ENCODE measurements at places on chromosomes 1 and 21. TPM values are rescaled to one million over a fixed set of nuclear protein-coding genes. Genes with fewer than 3 reads are reported as not detected.

DNA sequence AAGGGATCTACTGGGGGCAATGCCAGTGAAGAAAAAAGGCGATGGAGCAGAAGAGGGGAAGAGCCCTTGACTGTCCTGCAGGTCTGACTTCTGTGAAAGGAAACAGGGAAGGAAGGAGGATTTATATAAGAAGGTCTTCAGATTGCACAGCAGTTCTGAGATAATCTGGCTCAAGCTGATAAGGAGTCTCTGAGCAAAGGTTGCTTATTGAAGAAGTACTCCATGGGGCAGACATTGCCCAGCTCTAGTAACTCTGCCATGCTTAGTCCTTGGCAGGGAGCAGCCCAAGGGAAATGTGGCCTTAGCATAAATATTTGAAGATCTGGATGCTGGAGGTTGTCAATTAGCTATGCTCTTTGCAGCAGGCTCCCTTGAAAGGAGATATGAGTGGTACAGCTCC, 15.9 kb upstream of the TTF2 start:
- no peak for DNase-seq

Gene SH3BP5L
- 36.5 TPM for total RNA-seq

- no peak for DNase-seq
Measured at GRCh38 chr1:1543706-1544099, 3.3 kb upstream of the TMEM240 start.

GRCh38 chr1:41411229-41411628, 50.0 kb downstream of the FOXO6 start:
- no peak for DNase-seq

DNA sequence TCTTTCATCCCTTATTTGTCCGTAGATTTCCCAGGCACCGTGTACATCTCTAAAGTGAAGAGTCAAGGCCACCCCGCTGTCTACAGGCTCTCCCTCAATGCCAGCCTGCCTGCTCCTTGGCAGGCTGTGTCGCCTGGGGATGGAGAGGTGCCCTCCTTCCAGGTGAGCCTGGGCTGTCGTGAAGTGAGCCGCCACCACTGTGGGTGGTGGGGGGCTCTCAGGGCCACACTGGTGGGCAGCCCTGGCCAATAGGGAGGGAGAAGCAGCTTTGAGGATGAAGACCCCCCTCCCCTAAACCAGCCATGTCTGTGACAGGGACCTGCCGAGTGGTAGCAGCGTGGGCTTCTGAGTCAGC, 46.2 kb downstream of the DISP3 start:
- DNase-seq = no peak

Gene WRAP73
- 37.1 TPM for total RNA-seq

Gene TRNP1
- total RNA-seq = 2.3 TPM

GRCh38 chr1:55224729-55225128, 9.6 kb upstream of the USP24 start:
- DNase-seq = no peak
